ELR (cell line): ENCODE measurements at places on chromosomes 7 and 10.

DNA sequence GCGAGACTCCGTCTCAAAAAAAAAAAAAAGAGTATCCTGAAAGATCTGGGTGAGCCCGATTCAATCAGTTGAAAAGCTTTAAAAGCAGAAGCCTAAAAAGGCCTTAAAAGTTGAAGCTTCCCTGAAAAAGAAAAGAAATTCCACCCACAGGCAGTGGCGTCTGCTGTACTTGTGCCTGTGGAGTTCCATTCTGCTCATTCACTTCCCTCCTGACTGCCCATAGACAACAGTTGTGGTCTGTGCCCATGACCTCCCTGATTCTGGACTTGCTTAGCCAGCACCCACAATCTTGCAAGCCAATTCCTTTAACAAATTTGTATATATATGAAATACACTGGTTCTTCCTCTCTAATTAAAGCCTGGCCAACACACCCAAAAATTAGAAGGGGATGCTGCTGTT is 141.7 kb downstream of the DLG5 start:
- peak; percentile 83 for DNase-seq

DNA sequence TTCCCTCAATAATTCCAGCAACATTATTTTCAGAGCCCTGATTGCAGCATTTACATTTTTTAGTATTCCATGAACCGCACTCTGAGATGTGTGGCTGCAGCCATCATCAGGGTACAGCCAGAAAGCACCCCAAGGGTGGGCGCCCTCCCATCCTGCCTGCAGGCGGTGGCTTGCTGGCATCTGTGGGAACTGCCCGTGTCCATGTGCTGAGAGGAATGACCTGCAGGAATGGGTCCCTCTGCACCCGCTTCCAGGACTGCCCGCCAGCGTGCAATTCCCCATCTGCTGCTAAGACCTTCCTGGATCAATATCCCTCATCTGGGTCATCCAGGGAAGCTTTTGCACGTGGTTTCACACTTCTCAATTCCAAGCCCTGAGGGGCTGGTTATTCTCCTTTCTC is 32.8 kb upstream of the NUB1 start:
- no peak for DNase-seq

DNA sequence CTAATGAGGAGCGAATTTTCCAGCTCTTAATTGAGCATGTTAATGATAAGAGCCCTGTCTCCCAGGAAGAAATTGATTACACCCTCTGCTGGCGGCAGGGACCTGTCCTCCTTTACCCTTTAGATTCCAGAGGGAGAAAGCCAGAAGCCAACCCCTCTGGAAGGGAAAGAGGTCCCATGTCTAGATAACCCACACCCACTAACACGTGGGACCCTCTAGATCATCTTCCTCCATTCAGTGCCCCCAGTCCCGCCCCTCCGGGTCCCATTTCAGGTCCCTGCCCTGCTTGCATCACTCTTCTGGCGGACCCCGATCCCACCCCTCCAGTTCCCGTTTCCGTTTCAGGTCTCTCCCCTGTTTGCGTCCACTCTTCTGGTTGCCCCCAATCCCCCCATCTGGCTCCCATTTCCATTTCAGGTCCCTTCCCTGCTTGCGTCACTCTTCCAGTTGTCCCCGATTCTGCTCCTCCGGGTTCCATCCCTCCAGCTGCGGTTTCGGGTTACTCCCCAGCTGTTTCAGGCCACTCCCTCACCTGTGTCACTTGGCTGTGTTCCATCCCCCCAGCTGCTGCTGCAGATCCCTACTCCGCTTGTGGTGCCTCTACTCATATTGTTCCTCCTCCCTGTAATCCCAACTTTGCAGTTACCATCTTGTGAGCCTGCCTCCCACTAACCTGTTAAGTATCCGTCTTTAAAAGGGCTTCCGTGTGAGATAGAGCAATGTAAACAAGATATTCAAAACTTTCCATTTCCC is 202.4 kb downstream of the SH2D4B start:
- no peak for DNase-seq

GRCh38 chr10:113515601-113516000 is 37.3 kb upstream of the HABP2 start:
- no peak for DNase-seq

GRCh38 chr7:117402109-117402508 is 25.2 kb downstream of the ASZ1 start:
- peak; percentile 2 for DNase-seq
